ENCODE measurements at places on chromosomes 1 and 21.

DNA sequence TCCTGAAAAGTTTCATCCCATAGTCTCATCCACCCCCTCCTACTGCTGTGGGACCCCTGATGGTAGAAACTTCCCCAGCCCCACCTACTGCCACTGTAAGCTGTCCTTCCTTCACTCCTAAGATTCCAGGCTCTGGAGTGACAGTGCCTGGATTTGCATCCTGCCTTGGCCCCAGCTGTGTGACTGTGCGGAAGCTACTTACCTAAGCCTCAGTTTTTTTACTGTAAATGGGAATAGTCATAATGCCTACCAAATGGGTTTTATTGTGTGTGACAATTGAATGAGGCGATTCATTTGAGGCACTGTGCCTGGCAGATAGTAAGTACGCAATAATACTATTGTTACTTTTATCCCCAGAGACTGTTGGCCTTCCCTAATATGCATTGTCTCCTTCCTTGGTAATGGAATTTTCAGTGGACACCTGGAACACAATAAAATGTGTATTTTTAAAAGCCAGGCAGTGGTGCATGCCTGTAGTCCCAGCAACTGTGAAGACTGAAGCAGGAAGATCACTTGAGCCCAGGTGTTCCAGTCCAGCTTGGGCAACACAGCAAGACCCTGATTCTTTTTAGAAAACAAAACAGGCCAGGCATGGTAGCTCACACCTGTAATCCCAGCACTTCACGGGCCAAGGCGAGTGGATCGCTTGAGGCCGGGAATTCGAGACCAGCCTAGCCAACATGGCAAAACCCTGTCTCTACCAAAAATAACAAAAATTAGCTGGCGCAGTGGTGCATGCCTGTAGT lies 55.0 kb upstream of the ZNF326 start:
- DNase-seq, result no peak

- DNase-seq, result no peak
Observed at GRCh38 chr1:75641325-75641724, 30.4 kb upstream of the SLC44A5 start.

GRCh38 chr1:19113697-19114092 lies 96.4 kb downstream of the UBR4 start:
- DNase-seq, result no peak

DNA sequence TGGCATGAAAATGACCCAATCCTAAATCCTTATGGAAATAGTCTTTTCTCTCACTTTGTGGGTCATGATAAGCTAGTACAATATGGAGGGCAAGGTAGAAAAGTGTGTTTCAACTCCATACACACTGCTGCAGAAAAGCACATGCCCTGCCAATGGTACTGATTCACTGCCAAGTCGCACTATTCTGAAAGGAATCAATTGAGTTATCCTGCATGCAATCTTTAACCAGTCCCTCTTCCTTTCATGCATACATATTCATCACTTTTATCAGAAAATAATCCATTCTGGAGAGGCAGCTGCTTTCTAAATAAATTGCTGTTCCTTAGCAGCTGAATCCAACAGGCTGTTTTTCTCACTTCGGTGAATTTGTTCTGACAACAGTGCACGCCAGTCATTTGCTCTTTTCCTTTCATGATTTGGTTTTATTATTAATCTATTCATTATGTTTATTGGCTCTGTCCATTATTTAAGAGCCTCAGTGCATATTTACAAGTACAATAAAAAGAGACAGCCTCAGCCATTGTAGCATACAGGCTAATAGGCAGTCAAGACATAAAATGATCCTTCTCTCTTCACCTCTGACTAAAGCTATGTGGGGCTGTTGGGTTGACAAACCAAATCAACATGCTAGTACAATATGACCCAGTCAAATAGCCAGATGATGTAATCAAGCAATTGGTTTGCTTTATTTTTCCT lies 108.8 kb downstream of the CHD1L start:
- DNase-seq, result no peak

GRCh38 chr1:112849425-112850033 lies 106.5 kb downstream of the SLC16A1 start:
- DNase-seq, result no peak

- DNase-seq, result no peak
Observed at GRCh38 chr1:43902058-43902831, 31.4 kb upstream of the ARTN start.

DNA sequence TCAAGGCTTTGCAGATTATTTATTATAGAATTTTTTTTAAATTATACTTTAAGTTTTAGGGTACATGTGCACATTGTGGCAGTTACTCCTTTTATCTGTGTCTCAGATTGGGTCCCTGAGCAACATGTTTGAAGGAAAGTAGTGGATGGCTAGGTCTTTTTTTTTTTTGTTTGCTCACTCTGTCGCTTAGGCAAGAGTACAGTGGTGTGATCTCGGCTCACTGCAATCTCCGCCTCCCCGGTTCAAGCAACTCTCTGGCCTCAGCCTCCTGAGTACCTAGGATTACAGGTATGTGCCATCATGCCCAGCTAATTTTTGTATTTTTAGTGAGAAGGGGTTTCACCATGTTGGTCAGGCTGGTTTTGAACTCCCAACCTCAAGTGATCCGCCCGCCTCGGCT lies 39.6 kb upstream of the KIF21B start:
- DNase-seq, result no peak

DNA sequence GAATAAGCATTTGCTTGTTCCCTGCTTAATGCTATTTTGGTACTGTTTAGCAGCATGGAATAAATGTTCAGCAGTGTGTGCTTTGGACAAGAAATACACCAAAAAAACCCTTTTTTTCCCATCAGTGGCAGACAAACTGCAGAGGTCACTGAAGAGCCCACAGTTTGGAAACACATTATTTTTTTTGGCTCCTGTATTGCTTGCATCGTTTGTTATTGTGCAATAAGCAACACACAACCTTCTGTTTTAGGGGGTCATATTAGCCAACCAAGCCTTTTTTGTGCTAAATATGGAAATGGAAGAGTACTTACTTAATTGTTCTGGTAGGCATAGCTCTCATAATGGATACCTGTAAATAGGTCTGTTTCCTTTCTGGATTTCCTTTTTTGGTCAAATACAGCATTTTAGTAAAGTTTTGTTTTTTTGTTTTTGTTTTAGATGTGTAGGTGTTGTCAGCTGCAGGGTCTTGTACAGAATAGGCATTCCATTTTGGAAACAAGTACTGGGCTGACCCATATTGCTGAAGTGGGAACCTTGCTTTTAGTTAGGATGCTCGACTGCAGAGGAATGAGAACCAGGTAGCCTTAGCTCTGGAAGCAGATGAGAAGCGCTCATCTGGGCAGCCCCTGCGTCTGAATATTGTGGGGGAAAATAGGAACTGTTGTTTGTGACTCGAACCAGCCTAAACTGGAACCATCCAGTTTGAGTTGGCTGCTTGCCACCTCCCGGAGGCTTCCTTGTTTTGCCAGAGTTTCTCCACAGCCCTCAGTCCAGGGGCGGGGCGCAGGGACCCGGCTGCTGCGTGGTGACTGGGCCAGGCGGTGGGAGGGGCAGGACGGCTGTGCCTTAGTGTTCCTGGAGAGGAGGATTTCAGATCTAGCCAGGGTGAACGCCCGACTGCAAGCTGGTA lies 38.4 kb downstream of the SPEN start:
- peak; percentile 5 for DNase-seq

GRCh38 chr1:186740324-186740723 lies 60.1 kb upstream of the PTGS2 start:
- DNase-seq, result no peak

DNA sequence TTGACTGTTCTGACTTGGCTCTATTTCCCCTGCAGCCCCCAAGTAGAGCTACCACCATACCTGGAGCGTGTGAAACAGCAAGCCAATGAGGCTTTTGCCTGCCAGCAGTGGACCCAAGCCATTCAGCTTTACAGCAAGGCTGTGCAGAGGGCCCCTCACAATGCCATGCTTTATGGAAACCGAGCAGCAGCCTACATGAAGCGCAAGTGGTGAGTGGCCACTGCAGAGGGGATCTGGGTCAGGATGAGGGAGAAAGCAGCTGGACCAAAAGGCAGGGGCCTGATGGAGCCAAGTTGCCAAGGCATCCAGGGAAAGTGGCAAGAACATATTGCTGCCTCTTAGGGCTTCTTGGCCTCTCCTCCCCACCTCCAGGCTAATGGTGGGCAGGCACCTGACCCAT lies 24.1 kb upstream of the TMEM222 start:
- DNase-seq, result no peak

- DNase-seq, result no peak
Observed at GRCh38 chr1:228365271-228366061, 41.2 kb downstream of the TRIM11 start.

DNA sequence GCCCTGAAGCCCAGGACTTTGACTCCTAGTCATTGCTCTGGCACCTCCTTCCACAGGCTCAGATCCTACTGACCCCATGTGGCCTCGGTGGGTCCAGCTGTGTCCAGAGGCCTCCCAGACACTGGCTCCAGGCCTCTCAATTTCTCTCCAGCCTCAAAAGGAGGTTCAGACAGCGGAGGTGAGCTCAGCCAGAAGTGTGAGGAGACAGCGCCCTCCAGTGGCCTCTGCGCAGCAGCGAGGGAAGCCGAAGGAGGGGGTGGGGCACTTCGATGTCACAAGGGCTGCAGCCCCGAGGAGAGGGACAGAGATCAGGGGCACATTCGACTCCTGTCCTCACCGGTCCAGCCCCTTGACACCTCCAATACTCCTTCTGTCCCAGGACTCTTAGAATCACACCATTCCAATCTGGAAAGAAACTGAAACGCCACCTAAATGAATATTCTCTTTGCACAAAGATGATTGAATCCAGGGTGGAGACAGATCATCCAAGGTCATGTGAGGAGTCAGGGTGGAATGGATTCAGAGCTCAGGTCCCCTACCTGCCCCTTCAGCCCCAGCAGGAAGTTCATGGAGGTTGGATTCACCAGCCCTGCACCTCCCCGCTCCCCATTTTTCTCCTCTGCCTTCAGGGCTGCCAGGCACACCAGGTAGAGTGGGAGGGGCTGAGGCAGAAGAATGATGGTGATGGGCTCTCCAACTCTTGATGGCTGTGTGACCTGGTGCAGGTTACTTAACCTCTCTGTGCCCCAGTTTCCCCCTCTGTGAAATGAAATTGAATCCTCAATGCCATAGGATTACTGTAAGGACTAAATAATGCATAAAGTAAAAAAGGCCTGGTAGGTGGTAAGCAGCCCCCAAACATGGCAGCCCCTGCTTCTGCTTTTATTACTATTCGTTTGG lies 34.8 kb upstream of the ZBTB40 start:
- peak; percentile 49 for DNase-seq

GRCh38 chr1:163085041-163085903 lies 16.1 kb downstream of the RGS4 start:
- DNase-seq, result no peak

GRCh38 chr1:247212627-247213617 lies 41.1 kb upstream of the ZNF124 start:
- DNase-seq, result no peak

GRCh38 chr1:212607913-212608391 lies 609 bp upstream of the ATF3 start:
- no peak for DNase-seq

DNA sequence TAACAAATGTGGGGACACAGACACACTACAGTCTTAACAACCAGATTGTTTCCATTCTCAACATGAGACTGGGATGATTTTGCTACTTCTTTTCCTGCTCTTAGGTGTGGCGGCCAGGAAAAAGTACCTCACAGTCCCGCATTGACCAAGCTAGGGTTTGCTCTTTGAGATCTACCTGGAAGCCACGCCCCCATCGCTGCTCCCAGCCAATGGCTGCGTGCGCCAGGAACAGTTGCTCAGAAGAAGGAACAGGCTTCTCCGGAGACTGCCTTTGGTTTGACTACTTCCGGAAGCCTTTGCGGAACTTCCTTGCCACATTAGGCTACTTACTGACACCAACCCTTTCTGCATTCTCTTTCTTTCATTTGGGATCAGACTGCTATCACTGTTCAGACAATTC lies 44.2 kb upstream of the PLD5 start:
- DNase-seq, result no peak
